ENCODE measurements at places on chromosomes 5 and 9.

GRCh38 chr5:2591777-2592453, 159.6 kb downstream of the IRX2 start:
- no peak for DNase-seq

DNA sequence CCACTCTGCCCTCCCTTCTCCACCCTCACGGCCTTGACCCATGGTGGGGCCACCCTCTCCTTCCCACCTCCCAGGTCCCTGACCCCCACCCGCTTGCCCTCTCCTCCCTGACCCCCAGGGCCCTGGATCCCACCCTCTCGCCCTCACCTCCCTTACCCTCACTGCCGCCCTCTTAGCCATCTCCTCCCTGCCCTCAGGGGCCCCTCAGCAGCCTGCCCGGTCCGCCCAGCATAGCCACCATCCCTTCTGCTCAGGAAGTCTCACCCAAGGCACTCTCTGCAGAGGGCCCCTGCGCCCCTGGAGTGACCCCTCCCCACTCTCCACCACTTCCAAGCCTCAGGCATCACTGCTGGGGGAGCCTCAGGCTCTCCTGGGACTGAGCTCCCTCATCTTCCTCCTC, 66.3 kb downstream of the MRPL36 start:
- no peak for DNase-seq

DNA sequence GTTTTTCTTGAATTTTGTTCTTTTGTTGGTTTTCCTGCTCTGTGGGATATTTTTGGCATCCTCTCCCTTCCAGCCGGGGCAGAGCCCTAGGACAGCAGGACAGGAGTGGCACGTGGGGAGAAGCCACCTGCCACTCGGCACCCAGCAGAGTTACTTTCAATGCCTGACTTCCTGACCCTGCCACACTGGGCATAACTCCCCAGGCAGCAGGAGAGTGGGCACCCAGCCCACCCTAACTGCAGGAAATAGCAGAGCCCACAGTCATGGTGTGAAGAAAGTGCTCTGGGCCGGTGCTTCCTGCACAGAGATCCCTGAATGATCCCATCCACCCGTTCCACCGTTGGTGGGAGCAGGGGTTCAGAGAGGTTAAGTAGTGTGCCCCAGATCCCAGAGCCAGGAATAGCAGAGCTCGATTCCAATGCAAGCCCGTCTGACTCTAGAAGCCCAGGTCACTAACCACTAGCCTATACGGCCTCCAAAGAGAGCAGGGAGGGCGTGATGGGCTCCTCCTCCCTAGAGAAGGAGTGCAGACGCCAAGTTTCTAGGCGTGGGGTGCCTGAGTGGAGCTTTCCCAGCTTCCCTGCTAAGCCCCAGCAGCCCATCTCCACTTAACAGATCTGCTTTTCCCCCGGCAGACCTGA, 8.1 kb upstream of the NUP214 start:
- DNase-seq: no peak

DNA sequence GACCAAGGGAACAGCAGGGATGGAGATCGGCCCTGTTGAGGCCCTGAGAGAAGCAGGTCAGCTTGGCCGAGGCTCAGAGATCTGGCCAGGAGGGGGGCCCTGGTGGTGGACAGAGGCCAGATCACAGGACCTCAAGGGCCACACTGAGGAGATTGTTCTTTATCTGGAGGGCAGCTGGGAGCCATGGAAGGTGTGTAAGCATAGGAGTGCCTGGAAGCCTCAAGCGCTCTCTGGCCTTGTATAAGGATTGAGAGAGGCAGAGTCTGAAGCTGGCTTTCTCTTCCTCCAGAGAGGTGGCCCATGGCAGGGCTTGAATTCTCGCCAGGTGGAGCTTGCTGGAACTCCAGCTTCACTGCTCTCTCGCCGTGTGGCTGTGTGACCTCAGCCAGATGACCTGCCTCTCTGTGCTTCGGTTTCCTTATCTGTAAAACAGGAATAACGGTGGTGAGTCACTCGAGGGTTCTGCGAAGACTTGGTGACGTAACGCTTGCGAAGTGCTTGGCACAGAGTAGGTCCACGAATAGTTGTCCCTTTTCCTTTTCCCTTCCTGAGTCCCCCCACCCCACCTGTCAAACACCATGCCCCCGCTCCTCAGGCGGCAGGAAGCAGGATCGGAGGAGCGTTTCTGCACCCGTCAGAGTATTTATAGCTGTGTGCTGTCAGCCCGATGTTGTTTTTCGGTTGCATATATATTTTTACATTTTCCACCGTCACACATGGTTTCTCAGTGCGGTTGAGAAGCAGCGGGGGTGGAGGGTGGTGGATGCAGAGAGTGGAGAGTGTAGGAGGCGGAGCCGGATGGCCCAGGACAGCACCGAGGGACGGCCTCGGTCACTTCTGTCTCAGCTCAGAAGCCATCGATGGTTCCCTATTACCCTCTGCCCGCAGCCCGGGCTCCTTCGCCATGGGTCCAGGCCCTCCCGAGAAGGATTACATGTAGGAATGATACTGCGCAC, 17.0 kb upstream of the CRB2 start:
- no peak for DNase-seq

GRCh38 chr9:137761032-137761431, 116.5 kb upstream of the CACNA1B start:
- no peak for DNase-seq

DNA sequence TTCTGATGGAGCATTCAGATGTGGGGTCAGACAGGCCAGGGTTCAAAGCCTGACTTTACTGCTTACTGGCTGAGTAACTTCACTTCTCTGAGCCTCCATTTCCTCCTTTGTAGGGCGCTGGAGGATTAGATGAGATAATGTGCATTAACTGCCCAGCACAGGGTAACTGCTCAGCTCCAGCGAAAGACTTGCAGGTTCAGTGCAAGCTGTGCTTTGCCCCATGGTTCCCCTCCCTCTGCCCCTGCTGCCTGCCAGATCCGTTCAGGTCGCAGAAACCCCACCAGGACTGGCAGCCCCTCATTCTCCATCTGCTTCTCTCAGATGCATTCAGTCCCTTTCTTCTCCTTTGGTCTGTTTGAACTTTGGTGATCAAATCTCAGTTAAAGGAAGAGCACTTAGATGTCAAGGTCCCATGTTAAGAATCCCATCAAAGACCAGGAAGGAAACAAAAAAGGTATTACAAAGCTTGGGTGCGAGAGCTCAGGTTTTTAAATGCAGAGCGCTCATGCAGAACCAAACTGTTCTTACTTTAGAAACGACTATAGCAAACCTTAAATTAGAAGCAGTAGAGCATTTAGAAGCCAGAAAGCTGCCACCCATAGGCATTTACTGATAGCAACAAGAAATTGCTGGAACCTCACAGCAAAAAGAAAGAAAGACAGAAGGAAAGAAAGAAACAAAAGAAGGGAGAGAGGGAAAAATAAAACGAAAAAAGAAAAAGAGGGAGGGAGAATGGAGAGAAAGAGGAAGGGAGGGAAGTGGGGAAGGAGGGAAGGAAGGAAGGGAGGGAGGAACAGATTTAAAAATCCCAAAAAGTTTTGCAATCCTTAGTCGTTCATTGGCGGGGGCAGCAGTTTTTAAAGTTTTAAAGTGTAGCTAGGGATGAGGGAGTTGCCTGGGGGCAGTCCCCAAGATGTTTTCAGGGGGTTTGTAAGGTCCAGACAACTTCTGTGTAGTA, 23.5 kb downstream of the AFAP1L1 start:
- DNase-seq: no peak

GRCh38 chr9:7844242-7844641, 44.7 kb upstream of the DMAC1 start:
- no peak for DNase-seq

- DNase-seq: no peak
Measured at GRCh38 chr5:144205141-144205551, 34.5 kb downstream of the KCTD16 start.

GRCh38 chr9:88753691-88754367, 218.9 kb downstream of the NXNL2 start:
- DNase-seq: no peak

DNA sequence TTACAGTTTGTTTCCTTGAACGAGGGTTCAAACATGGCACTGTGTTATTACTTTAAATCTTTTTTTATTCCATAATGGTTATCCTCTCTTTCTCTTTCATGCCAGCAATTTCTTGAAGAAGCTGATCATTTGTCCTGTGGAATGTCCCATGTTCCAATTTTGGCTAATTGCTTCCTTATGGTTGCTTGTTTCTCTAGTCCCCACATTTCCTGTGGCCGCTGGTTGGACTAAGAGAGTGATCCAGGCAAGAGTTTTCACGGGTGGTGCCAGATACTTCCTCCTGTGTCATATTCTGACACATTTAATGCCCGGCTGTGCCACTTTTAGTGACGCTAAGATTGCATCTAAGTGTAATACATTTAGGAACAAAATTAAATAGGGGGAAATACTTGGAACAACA, 83.8 kb upstream of the FAM169A start:
- no peak for DNase-seq

- DNase-seq: no peak
Measured at GRCh38 chr9:120307599-120307998, 272.4 kb downstream of the CDK5RAP2 start.

DNA sequence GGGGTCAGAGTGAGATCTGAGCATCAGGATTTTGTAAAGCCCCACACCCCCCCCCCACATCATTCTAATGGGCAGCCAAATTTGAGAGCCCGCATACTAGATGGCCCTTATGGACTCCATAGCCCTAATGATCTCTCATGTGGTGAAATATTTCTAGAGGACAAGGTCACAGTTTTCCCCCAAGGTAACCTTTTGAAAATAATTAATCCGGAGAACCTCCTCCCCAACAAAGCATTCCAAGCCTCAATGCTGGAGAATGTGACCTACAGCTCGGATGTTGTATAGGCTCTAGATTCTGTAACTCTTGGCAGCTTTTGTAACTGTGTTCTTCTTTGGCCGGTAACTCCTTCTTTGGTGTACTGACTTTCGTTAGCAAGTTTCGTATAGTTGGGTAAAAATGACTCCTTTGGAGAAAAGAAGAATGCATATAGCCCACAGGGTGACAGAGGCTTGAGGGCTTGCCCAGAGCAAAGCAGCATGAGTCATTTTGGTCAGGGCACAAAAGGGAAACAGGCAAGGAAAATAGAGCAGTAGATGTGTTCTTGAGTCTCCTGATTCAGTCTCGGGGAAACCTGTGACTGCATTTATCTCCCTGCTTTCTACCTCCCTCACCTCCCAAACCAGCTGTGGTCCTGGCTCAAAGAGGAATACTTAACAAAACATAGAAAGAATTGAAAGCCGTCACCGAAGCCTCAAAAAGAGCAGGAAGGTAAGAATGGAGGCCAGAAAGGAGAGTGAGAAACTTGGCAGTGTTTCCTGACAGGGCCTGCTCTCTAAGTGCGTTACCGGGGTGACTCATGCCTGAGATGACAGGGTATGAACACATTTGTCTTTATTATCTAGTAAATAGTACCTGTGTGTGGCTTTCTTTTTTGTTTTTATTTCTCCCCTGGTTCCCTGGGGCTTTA, 6.6 kb upstream of the XPA start:
- no peak for DNase-seq

DNA sequence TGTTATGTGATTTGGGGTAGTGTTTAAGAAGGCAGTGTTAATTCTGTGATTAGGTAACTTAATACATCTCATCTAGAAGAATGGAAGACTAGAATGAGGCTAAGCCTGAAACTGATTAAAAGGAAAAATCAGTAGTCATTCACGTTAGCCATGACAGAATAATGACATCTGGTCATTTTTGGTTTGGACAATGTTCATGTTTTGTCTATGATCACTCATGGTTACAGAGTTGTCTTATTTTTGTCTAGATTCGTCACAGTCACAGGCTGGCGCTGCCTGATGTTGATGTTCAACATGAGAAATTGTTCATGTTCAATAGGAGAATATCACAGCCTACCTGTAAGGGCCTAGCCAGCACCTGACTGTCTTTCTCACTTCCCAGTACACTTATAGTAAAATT, 9.5 kb upstream of the DOCK2 start:
- DNase-seq: no peak

Data from NCI-H510A treated with DMSO at 0.1 percent for 48 hours (cell line).